SK-N-DZ (cell line): ENCODE measurements at places on chromosomes 1 and 21.

- peak; percentile 6 for DNase-seq
Observed at GRCh38 chr1:194069168-194069830, 882.9 kb upstream of the B3GALT2 start.

GRCh38 chr21:41322496-41323382 is 6.1 kb downstream of the FAM3B start:
- DNase-seq, result no peak

DNA sequence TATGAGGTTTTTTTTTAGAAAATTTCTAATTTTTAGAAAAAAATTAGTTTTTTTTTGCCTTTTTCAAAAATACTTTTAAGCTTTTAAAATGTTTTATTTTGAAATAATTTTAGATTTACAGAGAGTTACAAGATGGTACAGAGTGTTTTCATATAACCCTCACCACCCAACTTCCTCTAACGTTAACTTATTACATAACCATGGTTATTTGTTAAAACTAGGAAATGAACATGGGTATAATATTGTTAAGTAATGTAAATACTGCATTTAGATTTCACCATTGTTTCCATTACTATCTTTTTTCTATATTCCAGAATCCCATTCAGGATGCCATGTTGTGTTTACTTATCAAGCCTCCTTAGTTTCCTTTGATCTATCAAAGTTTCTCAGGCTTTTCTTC is 45.2 kb upstream of the ST6GALNAC3 start:
- DNase-seq, result no peak

DNA sequence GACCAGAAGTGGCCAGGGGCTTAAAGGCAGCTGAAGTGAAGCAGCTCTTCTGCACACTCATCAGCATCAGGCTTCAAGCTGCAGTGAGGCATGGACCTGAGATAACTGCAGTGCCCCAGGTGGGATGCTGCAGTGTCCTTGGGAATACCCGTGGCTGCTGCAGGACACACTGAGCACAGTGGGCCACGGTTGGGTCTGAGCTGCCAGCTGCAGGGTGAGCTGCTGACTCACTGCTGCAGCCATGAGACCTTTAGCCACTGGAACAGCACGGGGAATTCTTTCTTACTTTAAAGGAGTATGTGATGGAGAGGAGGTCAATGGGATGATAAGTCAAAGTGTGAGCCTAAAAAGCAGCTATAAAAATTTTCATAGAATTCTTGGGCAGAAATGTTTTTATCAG is 102.1 kb downstream of the XCL2 start:
- DNase-seq, result no peak

DNA sequence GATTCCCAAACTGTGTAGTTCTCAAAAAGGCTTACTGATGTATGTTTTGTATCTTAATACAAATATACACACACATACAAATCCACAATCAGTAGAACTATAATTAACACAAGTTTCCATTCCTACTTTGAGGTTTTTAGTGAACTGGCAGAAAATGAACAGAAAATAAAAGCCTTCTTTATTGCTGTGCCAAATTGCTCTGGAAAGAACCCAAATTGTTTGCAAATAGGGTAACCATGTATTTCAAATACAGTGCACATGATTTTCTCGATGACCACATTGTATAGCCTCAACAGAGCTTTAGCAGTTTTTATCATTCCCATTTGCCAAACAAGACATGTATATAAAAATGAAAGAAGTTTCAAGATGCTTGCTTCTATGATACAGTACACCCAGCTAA is 173.3 kb downstream of the COL24A1 start:
- no peak for DNase-seq

DNA sequence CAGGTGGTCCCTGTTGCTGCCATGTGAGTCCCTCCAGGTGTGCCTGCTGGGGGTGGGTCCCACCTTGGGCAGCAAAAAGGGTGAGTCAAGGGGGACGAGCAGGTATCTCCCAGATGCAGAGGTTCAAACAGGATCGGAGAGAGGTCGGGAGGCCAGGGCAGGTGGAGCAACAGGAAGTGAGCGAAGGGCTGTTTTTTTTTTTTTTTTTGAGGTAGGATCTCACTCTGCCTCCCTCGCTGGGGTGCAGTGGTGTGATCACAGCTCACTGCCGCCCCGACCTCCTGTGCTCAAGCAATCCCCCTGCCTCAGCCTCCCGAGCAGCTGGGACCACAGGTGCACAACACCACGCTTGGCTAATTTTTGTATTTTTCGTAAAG is 39.4 kb downstream of the SLC2A7 start:
- no peak for DNase-seq
